ENCODE measurements at places on chromosomes 3 and 15.

DNA sequence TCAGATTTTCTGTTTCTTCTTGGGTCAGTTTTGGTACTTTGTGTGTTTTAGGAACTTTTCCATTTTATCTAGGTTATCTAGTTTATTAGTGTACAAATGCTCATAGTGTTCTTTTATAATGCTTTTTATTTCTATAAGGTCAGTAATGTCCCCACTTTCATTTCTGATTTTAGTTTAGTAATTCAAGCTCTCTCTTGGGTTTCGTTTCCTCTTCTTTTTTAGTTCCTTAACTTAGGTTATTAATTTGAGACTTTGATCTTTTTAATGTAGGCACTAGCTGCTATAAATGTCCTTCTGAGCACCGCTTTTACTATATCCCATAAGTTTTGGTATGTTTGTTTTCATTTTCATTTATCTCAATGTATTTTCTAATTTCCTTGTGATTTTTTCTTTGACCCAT lies 27.0 kb upstream of the CD200R1L start:
- DNase-seq = no peak

DNA sequence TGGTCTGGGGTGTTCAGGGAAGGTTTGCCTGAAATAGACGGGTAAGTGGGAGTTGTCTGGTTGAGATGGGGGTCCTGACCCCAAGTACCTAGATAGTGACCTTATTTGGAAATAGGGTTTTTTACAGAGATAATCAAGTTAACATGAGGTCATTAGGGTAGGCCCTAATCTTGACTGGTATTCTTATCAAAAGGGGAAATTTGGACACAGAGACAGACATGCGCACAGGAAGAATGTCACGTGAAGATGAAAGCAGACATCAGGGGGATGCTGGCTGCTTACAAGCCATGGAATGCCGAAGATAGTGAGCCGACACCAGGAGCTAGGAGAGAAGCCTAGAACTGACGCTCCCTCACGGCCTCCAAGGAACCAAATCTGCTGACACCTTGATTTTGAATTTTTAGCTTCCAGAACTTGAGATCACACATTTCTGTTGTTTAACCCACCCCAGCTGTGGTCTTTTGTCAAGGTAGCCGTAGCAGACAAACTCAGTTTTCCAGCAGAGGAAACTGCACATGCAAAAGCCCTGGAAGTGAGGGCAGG lies 17.1 kb downstream of the BHLHE40 start:
- no peak for DNase-seq

DNA sequence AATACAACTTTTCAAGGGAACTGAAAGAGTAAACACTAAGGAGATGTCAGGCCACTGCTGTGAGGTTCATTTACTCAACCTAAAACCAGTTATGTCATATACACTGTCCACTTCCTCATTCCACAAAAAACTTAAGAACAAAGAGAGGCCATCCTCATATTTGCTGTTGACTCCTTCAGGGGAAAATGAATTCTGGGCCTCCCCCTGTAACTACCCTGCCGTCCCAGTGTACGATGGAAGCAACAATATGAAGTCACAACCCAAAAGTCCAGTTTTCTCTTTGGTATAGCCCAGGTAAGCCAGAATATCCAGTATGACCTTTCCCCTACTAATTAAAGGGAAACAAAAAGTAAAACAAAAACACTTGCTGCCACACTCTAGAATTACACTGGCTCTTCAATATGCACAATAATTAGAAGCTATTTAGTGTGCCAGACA lies 16.2 kb downstream of the CEP152 start:
- no peak for DNase-seq

DNA sequence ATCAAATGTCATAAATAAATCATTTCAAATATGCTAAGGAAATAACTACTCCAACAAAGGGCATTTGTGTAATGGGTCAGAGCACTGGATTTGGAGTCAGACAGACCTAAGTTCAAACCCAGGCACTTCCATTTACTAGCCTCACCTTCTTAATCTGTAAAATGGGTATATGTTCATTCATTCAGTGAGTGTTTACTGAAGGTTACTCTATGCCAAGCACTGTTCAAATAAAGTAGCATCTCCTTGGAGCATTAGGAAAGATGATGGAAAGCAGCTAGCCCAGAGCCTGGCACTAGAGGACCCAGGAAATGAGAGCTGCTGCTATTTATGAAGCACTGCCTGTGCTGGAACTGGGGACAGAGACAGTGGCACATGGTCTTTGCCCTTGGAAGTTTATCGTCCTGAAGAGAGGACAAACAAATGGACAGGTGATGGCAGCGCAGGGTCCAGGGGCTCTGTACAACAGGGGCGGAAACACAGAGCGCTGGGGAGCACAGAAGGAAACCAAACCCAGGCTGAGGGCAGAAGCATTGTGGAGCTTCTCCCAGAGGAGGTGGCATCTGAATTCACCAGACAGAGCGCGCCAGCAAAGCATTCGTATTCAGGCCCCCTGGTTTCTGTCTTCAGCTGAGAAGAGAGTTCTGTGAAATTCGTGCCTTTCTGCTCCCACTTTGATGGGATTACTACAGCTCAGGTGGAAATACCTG lies 19.0 kb downstream of the TM4SF4 start:
- DNase-seq = no peak

GRCh38 chr15:62378772-62379498 lies 213.8 kb upstream of the C2CD4B start:
- no peak for DNase-seq

DNA sequence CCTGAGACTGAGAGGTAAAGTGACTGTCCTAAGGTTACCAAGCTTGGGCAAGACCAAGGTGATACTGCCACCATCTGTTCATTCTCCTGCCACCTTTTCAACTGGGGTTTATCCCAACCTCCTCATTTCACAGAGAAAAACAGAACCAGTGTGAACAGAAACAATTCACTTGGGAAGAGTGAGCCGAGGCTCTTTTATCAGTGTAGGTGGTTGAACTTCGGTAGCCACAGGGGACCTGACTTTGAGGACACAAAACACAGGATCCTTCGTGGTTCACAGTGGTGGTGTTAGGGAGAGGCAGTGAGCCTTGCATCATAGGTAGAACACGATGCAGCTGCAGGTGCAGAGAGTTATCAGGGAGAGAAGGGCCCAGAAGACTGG lies 72.8 kb upstream of the ICE2 start:
- DNase-seq = no peak

GRCh38 chr3:29463304-29463703 lies 182.4 kb downstream of the RBMS3 start:
- no peak for DNase-seq

- no peak for DNase-seq
Measured at GRCh38 chr15:41241221-41241964, 10.3 kb downstream of the CHP1 start.

- DNase-seq = no peak
Measured at GRCh38 chr3:160134964-160135363, 90.3 kb upstream of the C3orf80 start.

DNA sequence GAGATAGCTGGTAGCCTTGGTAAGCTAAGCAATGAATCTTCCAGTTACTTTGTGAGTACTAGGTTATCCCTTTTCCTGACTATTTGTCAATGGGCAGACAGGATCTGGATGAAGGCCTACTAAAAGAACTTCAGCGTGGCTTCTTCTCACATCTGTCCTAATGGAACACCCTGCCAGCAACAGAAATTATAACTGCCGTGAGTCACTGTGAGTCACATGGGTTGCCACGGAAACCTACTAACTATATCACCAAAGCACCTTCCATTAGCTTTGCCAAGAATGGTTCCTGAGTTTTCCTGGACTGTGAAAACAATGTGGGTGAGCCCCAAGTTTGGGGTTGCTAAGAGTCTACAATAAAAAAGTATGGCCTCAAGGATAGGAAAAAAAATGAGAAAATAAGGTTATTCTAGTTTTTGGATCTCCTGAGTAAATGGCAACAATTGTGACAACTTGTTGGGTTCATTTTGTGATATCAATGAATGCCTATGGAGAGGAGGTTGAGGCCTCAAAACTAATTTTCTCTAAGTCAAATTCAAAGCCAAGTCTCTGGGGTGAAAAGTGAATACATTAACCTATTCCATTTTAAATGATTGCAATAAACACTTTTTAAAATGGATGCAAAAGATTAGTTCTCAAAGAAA lies 195.1 kb upstream of the ICE2 start:
- DNase-seq = peak; percentile 14

GRCh38 chr3:179837374-179837773 lies 184.5 kb downstream of the USP13 start:
- no peak for DNase-seq

DNA sequence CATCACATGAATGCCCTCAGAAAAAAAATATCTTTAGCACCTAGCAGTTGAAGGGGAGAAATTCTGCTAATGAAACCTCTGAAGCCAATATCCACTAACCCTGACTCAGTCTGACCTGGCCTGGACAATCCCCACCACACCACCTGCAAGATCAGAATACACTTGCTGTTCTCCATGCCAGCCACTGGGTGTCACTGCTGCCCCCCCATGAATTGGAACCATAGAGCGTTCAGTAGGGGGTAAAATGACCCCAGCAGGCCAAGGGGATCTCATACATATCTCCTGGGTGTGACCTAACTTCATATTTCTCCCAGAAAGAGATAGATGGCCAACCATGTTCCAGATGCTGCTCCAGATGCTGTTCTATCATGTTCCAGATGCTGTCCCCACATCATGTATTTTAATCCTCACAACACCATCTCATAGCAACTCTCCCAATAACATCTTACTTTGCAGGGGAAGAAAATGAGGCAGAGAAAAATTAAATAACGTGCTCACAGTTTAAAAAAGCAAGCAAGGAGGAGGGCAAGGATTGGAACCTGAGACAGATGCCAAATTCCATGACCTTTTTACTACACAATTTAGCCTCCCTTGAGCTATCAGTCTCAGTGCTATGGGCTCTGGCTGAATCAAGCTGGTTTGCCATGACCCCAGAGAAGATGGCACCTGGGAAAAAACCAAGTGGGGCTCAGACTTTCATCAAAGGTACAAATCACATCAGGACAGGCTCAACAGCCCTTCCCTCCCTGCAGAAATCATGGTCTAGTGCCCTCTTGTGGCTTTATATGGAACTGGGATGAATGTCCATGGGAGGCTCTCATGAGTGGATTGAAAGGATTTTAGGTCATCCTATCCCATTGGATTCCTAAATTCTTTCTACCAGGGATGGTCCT lies 12.4 kb downstream of the NTRK3 start:
- DNase-seq = no peak

DNA sequence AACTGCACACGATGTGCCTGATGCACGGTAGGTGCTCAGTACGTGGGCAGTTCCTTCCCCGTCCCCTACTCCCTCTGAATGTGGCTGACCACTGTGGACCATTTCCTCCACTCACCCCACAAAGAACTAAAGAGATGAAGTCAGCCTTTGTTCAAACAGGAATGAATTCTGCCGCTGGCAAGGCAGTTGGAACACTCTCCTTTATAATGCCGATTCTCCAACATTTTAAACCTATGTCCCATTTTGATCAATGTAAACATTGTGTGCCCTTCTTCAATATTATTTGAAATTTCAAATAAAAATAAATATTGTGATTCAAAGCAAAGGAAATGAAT lies 57.5 kb upstream of the MEF2A start:
- no peak for DNase-seq

DNA sequence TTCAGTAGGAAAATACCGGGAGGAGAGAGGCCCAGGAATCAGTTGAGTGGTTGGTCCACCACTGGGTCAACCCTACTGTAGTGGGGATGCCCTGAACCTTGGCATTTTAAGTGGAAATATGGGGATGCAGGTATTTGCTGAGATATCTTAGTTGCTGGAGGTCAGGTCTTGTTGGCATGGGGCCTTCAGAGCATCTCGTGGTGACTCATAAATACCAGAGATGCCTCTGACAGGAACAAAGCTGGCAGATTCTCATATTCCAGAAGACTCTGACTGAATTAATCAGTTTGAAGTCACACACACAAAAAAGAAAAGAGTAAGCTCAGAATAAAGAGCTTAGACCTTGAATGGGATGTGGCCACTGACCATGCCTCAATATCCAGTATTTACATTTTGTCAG lies 91.6 kb downstream of the CACNA2D3 start:
- DNase-seq = no peak

- no peak for DNase-seq
Measured at GRCh38 chr3:178043084-178043483, 493.2 kb upstream of the KCNMB2 start.

DNA sequence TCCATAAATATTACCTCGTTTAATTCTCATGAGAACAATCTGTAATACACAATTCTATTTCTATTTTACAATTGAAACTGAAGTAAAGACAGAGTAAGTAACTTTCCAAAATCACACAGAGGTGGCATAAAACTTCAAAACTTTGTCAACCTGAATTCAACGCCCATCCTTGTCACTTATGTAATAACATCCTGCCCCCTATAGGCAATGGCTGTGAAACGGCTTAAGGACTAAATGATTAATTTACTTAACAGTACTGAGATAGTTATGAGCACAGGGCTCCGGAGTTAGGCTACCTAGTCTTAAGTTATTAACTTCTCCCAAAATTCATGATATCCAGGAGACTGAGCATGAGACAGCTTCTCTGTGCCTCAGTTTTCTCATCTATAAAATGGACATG lies 293.1 kb upstream of the CHRM5 start:
- no peak for DNase-seq

DNA sequence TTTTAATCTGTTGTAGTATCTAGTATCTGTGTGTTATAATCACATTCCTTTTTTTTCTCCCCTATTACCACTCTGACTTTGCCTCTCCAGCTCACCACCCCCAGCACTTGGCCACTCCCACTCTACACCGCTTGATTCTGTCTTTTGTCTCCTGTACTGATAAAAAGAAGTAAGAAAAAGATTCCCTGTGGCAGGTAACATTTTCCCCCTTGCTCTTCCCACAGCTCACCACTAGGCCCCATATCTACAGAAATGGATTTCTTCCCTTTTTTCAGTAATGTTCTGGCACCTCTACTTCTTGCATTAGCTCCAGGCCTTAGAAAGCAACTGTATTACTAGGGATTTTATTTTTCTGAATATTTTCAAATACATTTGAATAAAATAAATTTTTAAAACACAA lies 25.6 kb downstream of the KCNH8 start:
- no peak for DNase-seq

- DNase-seq = no peak
Measured at GRCh38 chr3:50714946-50715345, 40.2 kb downstream of the DOCK3 start.

GRCh38 chr3:42975955-42976354 lies 3.2 kb upstream of the GASK1A start:
- no peak for DNase-seq

DNA sequence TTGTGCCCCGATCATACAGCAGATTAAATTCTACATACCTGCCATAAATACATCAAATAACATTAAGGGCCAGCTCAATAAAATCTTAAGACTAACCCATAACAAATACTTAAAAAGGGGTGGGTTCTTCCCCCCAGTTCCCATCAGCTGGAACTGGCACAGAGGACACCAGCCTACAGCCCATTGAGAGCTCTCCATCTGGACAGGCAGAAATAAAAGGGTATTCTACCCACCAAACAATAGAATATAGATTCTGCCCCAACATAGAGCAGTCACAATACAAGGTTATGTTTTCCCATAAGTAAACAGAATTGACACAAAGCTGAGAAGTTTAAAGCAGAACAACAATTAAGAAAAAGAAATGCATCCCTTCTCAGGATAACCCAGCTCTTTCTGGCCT lies 11.9 kb downstream of the CPOX start:
- DNase-seq = no peak

- no peak for DNase-seq
Measured at GRCh38 chr3:5503136-5503535, 315.6 kb downstream of the EDEM1 start.

- no peak for DNase-seq
Measured at GRCh38 chr15:80667936-80668335, 27.2 kb upstream of the ABHD17C start.
